ENCODE measurements at places on chromosomes 2 and 18.

DNA sequence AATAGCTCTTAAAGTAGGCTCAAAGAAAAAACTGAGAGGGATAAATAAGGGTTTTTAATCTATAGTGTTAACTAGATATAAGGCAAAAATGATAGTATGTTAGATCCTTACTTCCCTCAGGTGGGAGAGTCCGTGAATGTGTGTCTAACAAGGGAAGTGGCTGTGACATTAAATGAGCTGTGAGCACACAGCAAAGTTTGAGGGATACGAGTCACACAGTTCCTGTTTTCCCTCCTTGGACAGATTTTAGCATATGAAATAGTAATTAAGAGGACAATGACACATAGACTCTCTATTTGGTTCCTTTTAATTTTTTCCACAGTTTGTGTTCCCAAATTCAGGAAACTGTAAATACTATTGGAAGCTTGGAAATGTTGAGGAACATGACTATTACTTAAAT is 148.4 kb upstream of the CAVIN2 start:
- no peak for DNase-seq

DNA sequence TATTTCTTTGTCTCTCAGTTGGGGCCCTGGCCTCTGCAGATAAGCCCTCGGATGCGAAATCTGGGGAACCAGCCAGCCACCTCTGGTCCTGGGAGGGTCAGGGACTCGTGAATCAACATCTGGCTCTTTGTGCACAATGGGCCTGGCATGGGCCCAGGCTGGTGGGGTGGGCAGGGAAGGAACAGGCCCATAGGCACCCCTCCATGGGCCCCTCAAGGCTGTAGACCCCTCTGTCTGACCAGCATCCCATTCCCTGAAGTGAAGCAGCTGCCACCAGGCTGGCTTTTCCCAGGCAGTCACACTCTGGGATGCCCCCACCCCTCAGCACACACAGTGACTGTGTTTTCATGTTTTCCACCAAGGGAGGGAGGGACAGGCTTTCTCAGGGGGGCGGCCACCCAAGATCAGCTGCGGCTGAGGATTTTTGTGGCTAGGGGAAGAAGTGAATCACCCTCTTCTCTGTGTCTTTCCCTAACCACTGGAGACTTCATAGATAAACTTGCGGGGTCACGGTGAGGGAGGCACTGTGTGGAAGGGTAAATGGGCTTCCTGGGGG is 166.0 kb downstream of the AGAP1 start:
- DNase-seq, result peak; percentile 47

DNA sequence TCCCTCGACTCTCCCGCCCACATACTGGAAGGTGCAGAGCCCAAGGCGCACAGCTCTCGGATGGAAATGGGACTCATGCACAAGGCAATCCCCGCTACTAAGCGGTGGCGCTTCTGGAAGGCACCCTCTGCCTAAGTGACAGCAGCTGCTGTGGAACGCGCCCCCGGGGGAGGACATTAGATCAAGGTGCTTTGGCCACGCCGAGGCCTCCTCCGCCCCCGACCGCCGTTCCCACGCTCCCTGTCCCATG is 202 bp downstream of the MCEE start:
- no peak for DNase-seq

- DNase-seq, result no peak
These were observed 3.6 kb upstream of the ARHGEF33 start for GRCh38 chr2:38886063-38886462.

DNA sequence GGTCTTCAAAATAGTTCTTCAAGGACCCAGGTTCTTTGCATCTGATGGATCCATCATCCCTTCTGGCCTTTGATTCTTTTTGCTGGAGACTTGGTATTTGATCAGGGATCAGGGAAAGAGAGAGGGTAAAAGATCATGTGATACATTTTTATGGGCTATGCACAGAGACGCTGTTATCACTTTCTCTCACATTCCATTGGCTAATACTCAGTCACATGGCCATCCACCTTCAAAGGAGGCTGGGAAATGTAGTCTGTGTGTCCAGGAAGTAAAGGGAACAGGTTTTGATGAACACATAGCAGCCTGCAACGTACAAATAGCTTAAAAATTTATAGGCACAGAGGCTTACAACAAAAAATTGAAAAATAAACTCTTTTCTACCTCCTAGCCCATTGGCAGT is 629.6 kb upstream of the FANCL start:
- no peak for DNase-seq

DNA sequence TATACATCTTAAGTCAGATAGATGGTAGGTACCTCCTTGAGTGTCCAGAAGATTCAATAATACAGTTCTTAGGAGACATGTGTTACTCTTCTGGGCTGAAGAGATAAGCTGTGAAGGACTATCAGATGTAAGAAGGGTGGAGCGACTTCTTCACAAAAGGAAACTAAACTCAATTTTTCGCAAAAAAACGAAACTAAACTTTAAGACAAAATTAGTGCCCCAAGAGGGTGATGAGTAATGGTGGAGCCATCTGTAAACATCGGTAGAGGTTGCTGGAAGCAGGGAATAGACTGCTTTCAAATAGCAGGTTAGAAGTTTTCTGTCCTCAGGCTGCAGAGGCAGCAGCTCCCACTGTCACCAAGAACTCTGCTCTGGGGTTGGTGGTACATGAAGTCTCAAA is 111.6 kb upstream of the TACR1 start:
- no peak for DNase-seq

DNA sequence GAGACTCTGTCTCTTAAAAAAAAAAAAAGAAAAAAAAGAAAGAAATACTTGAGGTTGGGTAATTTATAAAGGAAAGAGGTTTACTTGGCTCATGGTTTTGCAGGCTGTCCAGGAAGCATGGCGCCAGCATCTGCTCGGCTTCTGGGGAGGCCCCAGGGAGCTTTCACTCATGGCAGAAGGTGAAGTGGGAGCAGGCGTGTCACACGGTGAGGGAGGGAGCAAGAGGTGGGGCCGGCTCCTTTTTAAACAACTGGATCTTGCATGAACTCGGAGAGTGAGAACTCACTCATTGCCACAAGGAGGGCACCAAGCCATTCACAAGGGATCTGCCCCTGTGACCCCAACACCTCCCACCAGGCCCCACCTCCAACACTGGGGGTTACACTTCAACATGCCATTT is 30.6 kb downstream of the CYP26B1 start:
- no peak for DNase-seq

DNA sequence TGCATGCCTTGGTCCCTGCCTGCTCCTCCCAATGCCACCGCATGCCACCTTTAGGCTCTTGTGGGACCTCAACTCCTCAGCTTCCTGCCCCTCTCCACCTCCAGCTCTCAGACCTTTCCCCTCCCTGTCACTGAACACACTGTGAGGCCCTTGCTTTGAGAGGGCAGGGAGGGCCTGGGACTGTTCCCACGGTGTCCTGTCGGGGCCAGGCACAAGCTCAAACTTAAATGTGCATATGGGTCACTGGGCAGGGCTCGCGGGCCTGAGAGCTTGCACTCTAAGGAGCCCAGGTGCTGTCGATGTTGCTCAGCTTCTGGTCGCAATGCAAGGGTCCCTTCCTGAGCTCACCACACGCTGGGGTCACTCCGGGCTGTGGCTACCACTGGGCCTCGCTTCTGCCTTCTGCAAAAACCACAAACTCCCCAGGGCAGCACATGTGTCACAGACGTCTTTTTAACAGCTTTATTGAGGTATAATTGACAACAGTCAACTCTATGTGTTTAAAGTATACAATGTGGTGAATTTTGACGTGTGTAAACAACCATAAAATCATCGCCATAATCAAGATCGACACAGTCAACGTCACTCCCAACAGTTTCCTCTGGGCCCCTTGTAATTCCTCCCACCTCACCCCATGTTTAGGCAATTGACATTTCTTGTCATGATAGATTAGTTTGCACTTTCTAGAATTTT is 11.9 kb upstream of the B3GNT7 start:
- DNase-seq, result no peak

DNA sequence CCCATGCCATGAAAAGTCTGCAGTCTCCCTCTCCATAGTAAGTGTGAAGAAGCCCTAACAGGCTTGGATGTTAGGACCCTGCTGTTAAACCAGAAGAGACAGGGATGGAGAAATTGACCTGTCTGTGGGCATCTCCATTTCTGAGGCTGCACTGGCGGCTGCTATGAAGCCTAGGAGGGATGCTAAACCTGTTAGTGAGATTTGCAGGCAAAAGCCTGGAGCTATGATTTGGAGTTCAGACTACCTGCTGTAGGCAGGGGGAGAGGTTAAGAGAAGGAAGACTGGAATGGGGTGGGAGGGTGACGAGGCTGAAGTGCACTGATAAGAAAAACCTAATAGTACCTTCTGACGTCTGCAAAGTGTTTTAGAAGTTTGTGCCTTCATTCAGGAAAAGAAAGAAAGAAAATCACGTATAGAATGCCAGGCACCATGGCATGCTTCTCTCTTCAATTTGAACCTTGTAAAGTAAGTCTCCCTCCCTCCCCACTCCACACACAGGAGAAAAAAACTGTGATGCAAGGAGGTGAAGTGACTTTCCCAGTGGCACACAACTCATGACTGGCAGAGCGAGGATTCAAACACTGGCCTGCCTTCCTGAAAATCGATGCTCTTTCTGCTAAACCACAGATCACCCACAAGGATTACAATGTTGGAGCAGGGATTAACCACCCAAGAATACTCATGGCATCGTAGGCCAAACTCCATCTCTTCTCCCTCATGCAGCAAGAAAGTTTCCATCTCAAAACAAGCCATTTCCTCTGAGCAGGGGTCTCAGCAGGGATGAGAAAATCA is 98.5 kb upstream of the PKDCC start:
- no peak for DNase-seq

GRCh38 chr2:60552078-60552850 is 1.2 kb downstream of the BCL11A start:
- peak; percentile 31 for DNase-seq

DNA sequence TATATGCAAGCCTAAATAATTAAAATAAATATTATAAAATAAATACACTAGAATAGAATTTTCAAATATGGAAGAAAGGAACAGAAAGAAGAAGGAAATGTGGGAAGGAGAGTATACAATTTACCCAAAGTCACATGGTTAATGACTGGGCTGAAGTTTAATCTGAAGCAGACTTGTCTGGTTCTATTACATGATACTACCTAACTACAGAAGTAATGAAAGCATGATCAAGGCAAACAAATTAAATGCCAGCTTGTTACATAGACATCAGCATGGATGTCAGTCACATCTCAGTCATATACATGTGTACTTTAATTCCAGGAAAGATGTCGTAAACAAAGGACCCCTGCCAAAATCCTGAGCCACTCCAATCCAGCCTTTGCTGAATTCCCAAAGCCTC is 1060.8 kb downstream of the CNTNAP5 start:
- DNase-seq, result no peak

GRCh38 chr2:216987252-216987821 is 127.5 kb upstream of the TNP1 start:
- DNase-seq, result peak; percentile 77

DNA sequence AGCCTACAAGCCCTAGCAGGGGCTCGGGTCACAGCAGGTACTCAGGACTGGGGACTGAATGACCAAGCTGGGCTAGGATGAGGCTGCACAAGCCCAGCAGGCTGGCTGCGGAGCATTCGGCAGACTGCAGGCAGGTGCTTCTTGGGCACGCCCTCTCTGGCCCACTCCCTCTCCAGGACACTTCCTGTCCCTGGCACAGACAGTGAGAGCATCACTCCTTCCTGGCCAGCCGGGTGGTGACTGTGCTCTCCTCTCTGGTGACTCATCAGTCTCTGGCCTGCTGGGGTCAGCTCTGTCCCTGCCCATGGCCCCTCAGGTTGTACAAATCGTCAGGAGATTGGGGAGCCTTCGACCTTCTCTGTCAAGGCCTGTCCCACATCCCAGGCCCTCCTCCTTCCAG is 22.5 kb downstream of the C1QL2 start:
- DNase-seq, result no peak

DNA sequence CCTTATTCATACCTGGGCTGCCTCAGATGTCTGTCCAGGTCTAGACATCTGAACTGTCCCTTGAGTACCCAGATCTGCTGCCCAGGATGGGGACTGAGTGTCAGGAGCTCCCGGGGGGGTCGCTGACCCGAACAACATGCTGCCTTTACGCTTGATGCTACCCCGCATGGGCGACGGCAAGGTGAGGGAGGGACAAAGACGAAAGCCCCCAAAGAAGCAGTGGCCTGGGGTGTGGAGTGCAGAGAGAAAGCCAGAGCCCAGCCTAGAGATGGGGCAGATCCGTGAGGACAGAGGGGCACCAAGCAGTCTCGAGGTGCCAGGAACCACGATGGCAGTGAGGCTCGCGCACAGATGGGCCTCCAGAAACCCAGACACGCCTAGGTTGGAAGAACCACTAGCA is 234.7 kb downstream of the ATAD2B start:
- no peak for DNase-seq

DNA sequence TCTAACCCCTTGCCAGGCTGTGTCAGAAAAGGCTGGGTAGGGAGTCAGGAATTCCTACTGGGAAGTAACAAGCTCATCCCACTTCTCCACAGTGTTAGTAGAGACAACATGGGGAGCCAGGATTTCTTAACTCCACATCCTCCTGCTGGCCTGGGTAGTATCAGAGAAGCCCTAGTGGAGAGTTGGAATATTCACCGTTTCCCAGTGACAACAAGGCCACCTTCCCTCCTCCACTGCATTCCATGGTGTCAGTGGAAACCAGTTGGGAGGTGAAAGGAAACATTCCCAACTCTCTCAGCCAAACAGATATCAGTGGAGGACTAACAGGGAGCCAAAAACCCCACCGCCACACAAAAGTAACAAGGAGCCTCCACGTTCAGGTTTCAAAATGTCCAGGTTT is 41.2 kb downstream of the SRD5A2 start:
- DNase-seq, result no peak

GRCh38 chr2:168583064-168583709 is 127.1 kb downstream of the CERS6 start:
- DNase-seq, result no peak

DNA sequence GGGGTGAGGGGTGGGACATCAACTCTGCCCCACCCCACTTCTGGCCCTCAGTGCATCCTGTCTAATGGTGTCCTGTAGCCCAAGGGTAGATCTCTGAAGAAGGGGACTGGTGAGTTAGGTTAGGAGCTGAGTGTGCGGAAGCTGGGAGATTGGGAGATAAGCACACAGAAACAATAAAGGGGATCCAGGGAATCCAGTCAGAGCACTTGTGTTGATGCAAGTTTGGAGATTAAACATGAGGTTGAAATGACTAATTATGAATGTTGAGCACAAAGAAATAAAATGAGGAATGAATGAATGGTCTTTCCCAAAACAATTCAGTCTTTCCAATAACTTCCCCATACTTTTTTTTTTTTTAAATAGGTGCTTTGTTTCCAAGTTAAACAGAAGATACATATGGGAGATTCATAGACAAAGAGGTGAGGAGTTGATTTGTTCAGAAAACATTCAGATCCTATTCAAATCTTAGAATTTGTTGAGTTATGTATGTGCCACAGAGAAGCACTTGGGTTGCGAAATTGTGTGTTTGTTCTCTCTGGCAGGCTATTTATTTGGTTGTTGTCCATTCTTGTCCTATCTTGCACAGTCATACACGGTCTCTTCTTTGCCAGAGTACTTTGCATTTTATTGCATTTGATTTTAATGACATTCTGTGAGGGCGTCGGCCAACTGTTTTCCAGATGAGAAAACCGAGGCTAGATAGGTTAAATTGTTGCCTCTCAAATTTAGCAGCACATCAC is 31.6 kb upstream of the NABP1 start:
- DNase-seq, result no peak

Data from right hindlimb (tissue), 1 donor.